ENCODE measurements at places on chromosomes 16 and 17.

DNA sequence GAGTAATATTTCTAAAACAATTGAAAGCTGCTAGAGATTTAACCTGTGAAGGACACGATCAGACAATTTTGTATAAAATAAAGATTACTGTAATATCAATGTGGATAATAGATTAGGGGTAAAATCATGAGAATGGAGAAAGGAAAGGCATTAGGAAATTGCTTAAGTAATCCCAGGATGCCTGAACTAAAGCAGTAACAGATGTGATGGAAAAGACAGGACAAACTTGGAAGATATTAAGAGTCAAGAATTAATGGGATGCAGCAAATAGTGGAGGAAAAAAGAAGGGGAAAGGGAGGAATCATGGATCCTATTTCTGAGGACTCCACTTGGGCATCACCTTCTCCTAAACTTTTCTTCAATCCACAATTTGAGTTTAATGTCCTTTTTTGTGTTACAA lies 437.1 kb upstream of the PMFBP1 start:
- DNase-seq: no peak

- DNase-seq: no peak
Observed at GRCh38 chr16:62738666-62739460, 702.6 kb upstream of the CDH8 start.

DNA sequence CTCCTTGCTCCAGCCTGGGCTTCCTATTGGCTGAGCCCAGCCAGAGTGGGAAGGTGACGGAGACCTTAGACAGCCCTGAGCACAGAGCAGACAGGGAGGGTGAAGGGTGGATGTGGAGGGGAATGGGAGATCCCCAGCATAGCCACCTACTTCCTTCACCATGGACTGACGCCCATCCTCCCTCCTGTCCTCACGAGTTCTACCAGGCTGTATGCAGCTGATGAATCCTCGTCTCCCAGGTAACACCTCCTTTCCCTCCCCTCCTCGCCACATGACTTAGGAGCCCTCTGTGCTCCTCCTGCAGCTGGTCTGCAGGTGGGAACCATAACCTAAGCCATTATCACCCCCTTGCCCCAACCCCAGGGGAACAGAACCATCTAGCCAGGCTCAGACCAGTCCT lies 9.0 kb upstream of the CRHR1 start:
- DNase-seq: no peak

DNA sequence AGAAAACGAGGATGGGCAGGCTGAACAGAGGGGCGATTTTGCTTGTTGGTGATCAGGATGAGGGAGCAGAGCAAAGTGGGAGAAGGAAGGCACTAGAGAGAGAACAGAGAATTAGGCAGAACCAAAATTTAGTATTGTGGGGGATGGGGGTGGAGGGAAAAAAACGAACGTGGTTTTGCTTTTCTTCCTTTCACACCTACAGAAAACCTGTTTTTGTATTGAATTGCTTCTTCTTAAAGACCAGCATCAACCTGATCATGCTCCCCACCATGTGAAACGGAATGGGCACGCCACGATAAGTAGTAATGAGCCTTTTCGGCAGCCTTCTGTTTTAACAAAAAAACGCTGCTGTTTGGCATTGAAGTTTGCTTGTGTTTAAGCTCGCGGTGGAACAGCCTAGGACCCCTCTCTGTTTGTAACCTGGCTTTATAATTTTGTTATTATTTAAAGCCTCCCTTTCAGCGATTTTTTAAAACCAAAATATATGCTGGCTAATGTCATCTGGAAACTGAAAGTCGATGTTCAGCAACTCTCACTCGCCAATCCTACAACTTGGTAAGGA lies 36.8 kb downstream of the ERCC4 start:
- no peak for DNase-seq

DNA sequence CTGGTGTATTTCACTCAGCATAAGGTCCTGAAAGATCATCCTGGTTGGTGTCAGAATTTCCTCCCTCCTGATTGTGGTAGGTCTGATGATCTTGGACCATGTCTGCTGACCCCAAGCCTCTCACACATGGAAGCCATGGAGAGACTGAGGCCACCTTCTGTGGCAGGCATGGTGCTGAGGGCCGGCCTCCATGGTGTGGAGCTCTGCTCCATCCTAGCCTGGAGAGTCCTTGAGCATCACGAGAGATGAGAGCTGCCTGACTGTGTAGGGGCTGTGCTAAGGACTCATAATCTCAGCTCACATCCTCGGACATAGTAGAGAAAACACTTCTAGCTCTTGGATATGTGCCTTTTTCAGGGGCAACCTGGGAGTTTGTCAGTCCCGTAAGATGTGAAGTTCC lies 40.6 kb downstream of the MPRIP start:
- DNase-seq: no peak
